ENCODE measurements at places on chromosomes 1 and 21.

GRCh38 chr1:94095112-94095637 lies 25.8 kb downstream of the ABCA4 start:
- no peak for DNase-seq

DNA sequence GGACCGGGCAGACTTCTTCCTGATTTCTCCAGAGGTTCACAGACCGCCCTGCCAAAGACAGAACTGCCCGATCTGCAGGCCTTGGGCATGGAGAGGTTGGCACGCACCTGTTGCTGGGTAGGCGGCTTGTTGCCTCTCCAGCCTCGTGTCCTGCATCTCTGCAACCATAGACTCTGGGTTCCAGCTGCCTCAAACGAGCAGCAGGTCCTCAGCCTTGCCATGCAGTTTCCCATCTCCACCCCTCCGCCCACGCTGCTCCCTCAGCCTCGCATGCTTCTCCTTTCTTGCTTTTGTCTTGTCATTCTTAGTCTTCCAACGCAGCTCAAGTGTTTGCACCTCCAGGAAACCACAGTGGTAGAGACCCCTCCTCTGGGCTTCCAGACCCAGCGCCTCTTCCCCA lies 126.2 kb downstream of the LACTBL1 start:
- DNase-seq = no peak

DNA sequence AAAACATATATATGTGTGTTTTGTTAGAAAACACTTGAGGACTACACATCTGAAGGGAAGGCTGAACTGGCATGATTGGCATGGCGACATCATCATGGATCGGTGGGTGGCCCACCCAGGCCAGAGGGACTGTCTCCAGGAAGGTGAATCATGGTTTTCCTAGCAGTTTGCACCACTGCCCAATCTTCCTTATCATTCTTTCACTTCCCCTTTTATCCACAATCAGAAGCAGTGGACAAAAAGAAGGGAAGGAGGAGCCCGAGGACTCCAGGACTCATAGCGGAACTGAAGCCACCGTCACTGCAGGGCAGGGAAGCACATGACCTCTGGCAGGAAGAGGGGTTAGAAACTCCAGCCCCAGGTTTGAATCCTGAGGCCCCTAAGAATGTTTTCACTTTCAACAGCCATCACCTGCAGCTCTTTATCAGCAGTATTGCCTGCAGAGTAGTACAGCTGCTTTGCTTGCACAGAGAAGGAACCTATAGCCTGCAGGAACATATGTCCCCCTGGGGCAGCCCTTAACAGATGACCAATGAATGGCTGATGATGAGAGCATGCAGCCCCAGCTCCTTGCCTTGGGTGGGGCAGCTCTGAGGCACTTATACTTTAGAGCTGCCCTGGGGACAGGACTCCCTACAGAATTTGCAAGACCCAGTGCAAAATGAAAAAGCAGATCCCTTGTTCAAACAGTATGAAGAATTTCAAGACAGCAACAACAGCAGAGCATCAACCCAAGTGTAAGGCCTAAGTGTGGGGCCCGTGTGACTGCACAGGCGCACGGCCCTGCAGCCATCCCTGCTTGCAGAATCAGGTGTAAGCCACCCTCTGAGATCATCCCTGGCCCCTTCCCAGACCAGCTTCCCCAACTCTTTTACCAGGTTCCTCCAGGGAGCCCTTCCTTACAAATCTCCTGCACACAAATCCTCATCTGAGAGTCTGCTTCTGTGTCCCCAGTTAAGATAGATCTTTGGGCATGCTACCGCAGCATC lies 241.8 kb upstream of the IRF2BP2 start:
- no peak for DNase-seq

GRCh38 chr1:178389441-178389840 lies 107.3 kb downstream of the CLEC20A start:
- no peak for DNase-seq

- DNase-seq = no peak
Observed at GRCh38 chr1:66768965-66769364, 16.7 kb downstream of the DYNLT5 start.

- DNase-seq = no peak
Observed at GRCh38 chr1:187092104-187092503, 263.4 kb downstream of the PLA2G4A start.

DNA sequence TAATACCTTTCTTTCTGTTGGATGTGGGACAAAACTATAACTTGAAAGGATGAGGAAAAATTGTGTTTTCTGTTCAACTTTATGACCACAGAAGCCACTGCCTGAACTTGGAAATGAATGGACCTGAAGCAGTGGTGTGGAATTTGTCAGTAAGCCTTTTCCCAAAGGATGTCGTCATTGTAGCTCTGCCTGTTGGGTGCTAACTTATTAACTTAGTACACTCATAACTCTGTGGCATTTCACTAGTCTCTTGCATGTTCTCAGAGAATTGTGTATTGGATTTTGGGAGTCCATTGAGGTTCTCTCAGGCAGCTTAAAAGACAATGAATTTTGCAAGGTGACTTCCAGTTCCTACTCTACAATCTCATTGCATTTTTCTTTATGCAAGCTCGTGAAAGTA lies 49.6 kb downstream of the KCNK2 start:
- DNase-seq = no peak

DNA sequence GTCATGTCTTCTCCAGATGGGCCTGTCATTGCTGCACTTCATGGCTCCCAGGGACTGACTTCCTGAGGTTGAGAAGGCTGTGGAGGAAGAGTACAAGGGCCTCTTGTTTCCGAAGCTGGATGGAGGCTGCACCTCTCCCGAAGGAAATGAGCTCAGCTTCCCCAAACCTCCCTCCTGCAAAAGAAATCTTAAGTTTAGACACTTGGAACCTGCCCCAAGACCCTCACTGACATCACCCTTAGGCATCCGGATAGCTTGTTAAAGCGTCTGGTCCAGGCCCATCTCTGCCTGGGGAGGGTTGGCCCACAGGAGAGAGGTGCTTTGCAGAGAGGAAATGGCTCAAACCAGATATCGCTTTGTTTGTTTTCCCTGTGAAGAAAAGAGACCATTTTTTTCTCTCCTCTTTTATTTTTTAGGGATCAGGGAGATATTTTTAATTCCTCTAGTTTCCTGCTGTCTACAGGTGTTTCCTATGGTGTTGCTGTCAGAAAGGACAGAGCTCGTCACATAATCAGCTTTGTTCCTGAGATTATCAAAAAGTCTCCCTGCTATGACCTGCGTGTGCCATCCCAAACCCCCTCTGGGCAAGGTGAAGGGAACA lies 25.0 kb downstream of the RCSD1 start:
- DNase-seq = no peak

GRCh38 chr1:89703469-89703868 lies 70.5 kb downstream of the LRRC8C start:
- DNase-seq = no peak

GRCh38 chr1:27087371-27088220 lies 67.3 kb downstream of the SLC9A1 start:
- DNase-seq = no peak

GRCh38 chr1:94246692-94247137 lies 9.3 kb upstream of the ARHGAP29 start:
- DNase-seq = no peak

DNA sequence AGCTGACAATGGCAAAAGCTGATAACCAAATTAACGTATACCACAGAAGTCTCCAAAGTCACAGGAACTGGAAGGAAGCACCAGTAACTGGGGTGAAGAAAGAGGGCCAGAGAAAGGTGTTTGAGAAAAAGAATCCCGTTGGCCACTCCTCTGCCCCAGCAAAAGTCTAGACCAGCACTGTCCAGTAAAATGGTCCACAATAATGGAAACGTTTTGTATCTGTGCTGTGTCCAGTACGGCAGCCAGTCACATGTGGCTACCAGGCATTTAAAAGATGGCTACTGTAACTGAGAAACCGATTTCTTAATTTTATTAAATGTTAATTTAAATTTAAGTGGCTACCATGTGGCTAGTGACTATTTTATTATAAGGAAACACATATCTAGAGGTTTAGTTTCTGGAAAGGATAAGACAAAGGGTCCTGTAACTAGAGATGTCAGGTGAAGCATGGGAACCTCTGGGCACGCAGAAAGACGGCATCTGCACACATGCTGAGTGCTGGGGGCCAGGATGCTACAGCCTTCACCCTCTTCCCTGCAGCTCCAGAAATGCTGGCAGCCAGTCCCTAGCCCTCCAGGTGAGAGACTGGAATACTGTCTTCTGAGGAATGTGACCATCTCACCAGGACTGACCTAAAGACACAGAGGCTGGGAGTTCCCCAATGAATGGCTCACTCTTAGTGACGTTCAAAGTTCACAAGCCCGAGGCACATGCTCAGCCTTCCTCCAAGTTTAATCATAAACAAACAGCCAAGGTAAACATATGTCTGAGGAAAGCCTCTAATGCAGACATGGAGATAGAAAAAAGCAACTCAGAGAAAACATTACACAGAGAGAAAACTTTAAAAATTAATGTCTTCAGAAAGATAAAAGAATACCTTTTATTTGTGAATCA lies 50.7 kb downstream of the JAK1 start:
- DNase-seq = no peak

- no peak for DNase-seq
Observed at GRCh38 chr1:7366955-7367665, 404.0 kb upstream of the VAMP3 start.

Data from stimulated activated CD8-positive, alpha-beta memory T cell treated with anti-CD3 and anti-CD28 coated beads, Interleukin-2, amount 100 ng/mL, for 1 hour (primary cell).